ENCODE measurements at places on chromosomes 1 and 21. TPM values are rescaled to one million over a fixed set of nuclear protein-coding genes. Genes with fewer than 3 reads are reported as not detected.
A peak's percentile ranks its signal among the peaks of the same experiment; 100 is the strongest.

DNA sequence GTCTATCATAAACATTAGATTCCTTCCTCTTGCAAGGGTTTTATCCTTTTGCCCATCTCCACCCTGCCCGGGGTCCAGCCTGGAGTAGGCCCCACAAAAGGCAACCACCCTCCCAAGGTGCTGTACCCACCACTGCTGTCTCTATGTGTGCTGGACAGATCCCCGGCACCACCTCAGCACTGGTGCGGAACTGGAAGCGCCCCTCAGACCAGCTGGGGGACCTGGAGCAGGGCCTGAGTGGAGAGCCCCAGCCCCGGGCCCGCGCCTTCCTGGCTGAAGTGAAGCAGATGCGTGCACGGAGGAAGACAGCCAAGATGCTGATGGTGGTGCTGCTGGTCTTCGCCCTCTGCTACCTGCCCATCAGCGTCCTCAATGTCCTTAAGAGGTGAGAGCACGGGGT is 5.9 kb downstream of the HCRTR1 start:
- peaks cover 10% of the 10 kb centered on the region for H3K27me3 ChIP-seq
- DNase-seq: no peak
- no peak overlapping the region for H3K27ac ChIP-seq
- peaks cover 35% of the 10 kb centered on the region for H3K36me3 ChIP-seq
- H3K4me3 ChIP-seq: no peak overlapping the region
- H3K4me1 ChIP-seq: peaks cover 22% of the 10 kb centered on the region

Gene TBX15
- total RNA-seq: 41.4 TPM

GRCh38 chr1:104780470-104781078 is 1030.9 kb downstream of the AMY1C start:
- H3K27ac ChIP-seq: no peak overlapping the region
- H3K36me3 ChIP-seq: no peaks in the 10 kb centered on the region
- no peaks in the 10 kb centered on the region for H3K27me3 ChIP-seq
- no peak overlapping the region for H3K4me3 ChIP-seq
- DNase-seq: peak; percentile 18

Gene CFAP126
- total RNA-seq: not detected

DNA sequence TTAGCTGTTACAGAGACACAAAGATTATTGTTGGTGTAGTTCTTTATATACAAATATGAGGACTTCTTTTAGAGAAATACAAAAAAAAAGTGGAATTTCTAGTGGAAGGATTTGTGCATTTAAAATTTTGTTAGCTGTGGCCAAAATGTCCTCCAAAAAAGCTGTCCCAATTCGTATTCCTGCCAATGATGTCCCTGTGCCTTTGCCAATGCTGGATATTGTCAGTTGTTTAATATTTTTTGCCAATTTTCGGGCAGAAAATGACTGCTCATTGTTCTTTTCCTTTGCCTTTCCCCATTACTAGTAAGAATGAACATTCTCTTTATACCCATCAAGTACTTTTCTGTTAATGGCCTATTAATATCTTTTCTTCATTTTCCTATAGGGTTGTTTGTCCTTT is 110.0 kb upstream of the HOOK1 start:
- no peak overlapping the region for H3K4me3 ChIP-seq
- peaks cover 30% of the 10 kb centered on the region for H3K4me1 ChIP-seq
- no peaks in the 10 kb centered on the region for H3K27me3 ChIP-seq

- H3K36me3 ChIP-seq: no peaks in the 10 kb centered on the region
- H3K27ac ChIP-seq: no peak overlapping the region
- no peaks in the 10 kb centered on the region for H3K27me3 ChIP-seq
- no peak overlapping the region for H3K4me3 ChIP-seq
- DNase-seq: no peak
Measured at GRCh38 chr1:147214842-147215539, 10.1 kb downstream of the FMO5 start.

Gene CYP2J2
- total RNA-seq: 50.6 TPM

Gene NCF2
- total RNA-seq: 5.5 TPM

Data from muscle of leg (tissue), 16 donors.